Activated naive CD4-positive, alpha-beta T cell treated with anti-CD3 and anti-CD28 coated beads, Interleukin-2, amount 50 U/mL, for 72 hours (primary cell): ENCODE measurements at places on chromosomes 6 and 20. TPM values are rescaled to one million over a fixed set of nuclear protein-coding genes. Genes with fewer than 3 reads are reported as not detected.

GRCh38 chr6:47690214-47690613 is 8.2 kb upstream of the ADGRF4 start:
- no peak for DNase-seq

DNA sequence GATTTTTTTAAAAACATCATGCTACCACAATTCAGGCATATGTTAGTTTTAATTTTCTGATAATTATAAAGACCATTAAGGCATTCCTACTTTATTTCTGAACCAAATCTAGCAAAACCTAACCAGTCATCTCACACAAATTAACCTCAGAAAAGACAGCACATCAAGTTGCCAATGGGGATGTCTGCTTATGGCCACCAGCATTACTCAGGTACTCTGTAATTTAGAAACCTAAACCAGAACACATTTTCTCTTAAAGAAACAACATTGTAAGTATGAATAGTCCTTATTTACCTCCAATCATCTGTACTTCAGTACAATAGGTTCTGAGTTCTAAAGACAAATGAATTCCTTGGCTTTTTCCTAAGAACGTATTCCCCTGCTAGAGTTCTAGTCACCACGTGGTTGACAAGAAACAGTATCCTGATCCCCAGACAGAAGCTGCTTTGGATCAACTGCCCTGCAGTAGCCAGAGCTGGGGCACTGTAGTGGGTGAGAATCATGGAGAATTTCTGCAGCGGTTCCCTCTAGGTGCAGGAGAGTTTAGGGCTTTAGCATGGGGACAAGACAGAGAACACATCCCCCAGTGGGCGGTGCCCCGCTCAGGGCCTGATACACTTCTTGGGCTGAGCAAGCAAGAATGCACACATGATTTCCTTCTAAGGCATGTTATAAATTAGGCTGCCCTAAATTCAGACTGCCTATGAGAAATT is 15.4 kb downstream of the GCLC start:
- DNase-seq, result no peak

DNA sequence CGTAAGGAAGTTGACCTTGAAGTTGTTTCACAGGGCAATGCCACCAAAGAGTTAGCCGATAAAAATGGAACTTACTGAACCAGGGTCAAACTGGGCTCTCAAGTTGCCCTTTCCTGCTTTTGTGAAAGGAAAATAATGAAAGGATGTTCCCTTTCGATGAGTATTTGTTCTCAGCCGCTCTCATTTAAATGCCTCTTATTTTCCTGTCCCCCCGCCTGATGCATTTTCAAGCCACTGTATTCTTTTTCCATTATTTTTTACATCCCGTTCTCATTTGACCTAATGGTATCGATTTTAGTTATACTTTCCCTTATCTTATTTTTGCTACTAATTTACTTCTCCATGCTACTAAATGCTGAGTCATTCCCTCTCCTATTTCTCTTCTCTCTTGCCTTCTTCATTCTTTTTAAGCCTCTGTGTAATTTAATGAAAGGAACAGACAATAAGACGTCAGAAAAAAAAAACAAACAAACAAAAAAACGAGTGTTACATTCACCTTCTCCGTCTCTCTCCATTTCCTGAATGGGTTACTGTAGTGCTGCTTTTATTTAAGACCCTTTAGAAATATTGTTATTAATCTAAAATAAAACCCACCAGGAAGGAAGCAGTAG is 655 bp upstream of the NDUFAF4 start:
- DNase-seq, result no peak

GRCh38 chr6:140174524-140174923 is 800.1 kb upstream of the CITED2 start:
- no peak for DNase-seq

GRCh38 chr6:42021847-42022754 is 28.2 kb upstream of the TAF8 start:
- no peak for DNase-seq

DNA sequence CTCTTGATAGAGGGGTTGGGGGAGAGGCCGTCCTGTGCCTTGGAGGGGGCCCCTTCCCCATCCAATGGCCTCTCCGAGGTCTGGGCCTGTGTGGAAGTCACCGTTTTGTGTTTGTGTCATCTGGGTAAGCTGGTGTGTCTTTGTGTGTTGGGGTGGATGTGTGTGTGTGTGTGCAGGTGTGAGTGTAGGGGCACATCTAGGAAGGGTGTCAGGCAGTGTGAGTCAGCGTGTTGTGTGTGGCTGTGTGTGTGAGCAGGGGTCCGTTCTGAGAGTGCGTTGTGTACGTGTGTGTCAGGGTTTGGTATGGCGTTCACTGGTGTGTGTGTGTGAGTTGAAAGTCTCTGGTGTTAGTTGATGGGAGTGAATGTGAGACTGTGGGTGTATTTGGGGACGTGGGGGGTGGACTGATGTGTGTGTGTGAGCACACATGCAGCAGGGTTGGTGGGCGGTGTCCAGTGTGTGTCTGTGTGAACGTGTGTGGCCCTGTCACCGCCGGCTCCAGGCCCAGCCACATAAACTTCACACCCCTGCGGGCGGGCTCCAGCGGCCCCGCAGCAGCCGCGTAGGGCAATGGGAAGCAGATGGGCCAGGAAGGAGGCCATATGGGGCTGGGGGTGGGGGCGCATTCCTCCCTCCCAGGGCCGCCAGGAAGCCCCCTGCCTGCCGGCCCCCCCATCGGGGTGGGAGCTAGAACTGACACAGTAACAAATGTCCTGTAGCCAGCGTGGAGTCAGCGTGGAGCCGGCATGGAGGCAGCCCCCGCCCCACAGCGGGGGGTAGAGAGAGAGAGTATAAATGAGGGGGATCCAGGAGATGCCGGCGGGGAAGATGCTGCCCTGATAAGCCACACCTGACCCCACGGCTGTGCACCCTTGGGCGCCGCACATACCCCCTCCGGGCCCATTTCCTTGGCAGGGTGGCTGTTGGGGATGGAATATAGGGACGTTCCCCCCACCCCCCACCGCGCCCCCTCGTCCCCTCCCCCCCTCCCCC is 32.1 kb downstream of the SNAI1 start:
- no peak for DNase-seq

DNA sequence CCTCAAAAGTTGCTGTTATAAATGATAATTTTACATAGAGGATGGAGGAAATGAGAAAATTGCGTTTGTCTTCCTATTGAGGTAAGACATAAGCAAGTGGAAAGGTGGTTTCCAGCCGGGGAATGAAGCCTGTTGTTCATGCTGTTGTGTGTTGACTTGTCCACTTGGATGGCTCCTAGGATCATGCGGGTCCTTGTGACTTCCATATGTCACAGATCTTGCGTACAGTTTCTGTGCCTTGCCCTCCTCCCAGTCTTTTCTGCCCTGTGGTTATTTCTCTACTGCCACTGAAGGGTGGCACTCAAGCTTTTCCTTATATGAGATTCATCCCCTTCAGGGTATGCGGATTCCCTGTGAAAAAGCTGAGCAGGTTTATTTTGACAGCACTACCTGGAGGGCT is 116.6 kb downstream of the CARMIL1 start:
- no peak for DNase-seq

- no peak for DNase-seq
These were observed 72.2 kb downstream of the SGK1 start for GRCh38 chr6:134245706-134246105.

DNA sequence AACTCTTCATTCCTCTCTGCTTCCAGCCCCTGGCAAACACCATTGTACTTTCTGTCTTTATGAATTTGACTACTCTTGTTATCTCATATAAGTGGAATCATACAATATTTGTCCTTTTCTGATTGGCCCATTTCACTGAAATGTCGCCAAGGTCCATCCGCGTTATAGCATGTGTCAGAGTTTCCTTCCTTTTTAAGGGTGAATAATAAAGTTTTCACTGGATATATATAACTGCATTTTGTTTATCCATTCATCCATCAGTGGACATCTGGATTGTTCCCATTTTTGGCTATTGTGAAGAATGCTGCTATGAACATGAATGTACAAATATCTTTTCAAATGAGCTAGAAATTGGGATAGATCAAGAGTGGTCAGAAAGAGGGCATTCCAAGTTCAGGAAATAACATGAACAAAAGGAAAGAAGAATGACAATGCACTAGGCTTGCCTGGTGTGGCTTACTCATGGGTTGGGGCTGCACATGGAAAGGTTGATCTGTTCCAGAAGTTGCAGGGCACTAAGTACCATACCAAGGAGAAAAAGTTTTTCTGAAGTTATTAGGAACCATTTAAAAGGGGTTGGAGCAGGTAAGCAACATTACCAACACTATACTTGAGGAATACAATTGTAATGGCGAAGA is 10.0 kb upstream of the L3MBTL3 start:
- DNase-seq, result no peak

The CYP21A2 gene
- 0.49 TPM for total RNA-seq

The PLG gene
- not detected for total RNA-seq
